HS-27A (cell line): ENCODE measurements at places on chromosomes 5 and 9.

GRCh38 chr5:38541174-38541725 lies 15.2 kb downstream of the LIFR start:
- DNase-seq = no peak

DNA sequence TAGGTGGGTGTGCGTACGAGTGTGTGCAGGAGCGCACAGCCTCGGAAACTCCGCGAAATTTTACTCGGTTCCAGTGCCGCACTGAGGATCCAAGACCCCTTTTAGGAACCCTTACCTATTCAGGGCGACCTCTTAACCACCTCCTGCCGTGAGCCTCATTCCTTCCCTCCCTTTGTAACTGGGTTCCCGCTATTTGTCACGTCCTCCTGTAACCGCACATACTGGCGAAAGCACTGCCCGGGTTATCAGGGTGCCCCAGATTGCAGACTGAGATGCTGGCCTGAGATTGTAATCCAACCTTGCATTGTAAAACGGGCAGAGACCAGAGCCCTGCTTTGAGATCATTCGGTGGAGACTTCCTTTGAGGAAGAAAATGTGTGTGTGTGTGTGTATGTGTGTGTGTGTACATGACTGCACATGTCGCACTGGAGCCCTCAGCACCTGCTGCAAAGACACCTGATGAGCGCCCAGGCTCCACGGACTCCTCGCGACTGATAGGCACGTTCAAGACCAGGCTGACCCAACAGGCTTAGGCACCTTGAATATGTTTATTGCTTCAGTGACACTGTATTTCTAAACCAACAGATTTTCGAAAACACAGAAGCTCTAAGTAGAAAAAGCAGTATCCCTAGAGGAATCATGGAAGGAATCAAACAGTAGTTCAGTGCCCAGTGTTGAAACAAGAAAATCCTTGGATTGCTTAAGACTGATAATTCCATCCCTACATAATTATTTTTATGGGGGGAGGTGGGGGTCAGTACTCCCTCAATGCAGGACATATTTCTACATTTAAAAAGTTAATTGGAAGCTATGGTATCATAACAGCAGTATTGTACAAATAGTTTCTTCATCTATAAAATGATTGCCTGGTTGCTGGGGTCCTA lies 86.5 kb upstream of the TNFAIP8 start:
- DNase-seq = no peak

GRCh38 chr5:71744009-71744790 lies 25.1 kb downstream of the CARTPT start:
- no peak for DNase-seq

DNA sequence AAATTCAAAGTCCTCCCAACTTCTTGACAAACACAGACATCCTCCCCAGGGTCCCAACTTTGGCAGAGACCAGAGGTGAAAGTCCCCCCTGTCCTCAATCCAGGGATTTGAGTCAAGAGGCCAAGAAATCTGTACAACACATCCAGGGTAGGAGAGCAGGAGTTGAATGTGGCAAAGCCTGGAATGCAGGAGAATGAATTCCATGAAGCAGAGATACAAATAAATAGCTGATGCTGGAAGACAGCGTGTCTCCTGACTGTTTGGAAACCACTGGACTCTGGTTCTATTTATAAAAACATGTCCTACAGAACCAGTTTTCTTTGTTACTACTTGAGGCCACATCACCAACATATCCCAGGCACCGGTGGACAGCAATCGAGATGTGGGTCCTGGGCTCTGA lies 43.7 kb upstream of the SLIT3 start:
- no peak for DNase-seq

DNA sequence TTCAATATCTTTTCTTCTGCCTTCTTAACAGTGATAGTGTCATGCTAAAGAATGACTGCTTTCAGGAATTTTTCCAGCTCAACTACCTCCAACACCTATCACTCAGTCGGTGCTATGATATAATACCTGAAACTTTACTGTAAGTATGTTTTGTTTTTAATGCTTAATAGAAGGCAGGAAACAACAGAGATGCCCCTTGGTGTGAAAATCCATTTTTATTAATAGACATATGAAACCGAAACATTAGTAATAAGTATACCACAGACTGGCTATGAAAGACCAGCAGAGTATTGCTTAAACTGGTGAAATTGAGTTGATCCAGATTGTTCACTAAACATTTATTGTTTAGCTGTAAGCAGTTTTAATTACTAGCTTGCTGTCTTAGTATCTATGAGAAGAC lies 25.2 kb downstream of the SKP2 start:
- DNase-seq = no peak

- no peak for DNase-seq
Measured at GRCh38 chr9:35649431-35650340, 1.0 kb downstream of the SIT1 start.

- DNase-seq = no peak
Measured at GRCh38 chr5:67960939-67961338, 254.6 kb upstream of the PIK3R1 start.

DNA sequence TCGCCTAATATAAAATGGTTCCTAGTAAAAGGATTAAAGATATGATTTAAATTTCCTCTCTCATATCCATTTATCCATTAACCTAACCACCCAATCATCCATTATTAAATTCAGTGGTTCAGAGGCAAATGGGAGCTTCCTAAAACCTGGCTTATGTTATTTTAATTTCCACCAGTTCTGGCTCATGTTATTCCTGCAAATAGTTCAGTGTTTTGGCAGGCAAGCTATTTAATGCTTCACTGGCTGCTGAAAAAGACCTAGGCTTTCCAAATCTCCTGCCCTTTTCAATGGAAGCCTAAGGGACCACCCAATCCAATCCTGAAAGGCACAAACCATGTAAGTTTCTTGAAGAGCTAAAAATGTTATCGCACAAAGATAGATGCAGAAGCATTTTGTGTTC lies 52.3 kb downstream of the POC5 start:
- DNase-seq = no peak

GRCh38 chr5:150625164-150625535 lies 15.3 kb upstream of the SYNPO start:
- DNase-seq = no peak

- no peak for DNase-seq
Measured at GRCh38 chr5:90569084-90569483, 10.5 kb downstream of the ADGRV1 start.

- DNase-seq = no peak
Measured at GRCh38 chr5:157509093-157509492, 49.1 kb downstream of the NIPAL4 start.

DNA sequence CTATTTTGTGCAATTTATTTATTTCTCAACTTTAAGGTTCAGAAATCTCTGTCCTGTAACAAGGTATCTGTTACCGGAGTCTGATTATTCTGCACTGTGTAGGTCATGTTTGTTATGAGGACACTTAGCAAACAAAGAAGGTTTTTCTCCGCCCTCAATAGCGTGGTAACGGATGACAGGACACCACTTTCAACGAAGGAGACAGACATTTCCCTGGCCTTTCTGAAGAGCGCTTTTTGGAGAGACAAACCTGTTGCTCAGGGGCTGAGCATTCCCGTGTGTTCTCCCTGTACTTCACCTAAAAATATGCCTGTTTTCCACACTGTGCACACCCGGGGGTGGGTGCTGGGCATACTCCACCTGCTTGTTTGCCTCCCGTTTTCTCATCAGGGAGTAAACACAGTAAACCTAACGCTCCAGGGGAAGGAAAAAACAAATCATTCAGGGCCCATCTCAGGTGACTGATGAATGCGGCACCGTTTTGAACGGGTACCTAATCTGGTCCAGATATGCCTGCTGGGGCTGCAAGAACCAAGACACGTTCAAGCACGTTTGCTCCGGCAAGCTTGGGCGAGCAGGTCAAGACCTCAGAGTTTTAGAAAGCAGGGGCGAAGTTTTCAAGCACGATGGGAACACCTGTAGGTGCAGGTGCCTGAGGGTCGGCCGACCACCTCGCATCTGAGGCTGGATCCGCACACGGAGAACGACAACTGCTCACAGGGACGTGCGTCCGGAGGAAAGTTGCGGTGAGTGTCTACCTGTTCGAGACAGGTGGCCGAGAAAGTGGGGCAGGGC lies 859 bp downstream of the RETREG1 start:
- DNase-seq = no peak

GRCh38 chr5:93915142-93915553 lies 173.7 kb upstream of the POU5F2 start:
- DNase-seq = no peak

DNA sequence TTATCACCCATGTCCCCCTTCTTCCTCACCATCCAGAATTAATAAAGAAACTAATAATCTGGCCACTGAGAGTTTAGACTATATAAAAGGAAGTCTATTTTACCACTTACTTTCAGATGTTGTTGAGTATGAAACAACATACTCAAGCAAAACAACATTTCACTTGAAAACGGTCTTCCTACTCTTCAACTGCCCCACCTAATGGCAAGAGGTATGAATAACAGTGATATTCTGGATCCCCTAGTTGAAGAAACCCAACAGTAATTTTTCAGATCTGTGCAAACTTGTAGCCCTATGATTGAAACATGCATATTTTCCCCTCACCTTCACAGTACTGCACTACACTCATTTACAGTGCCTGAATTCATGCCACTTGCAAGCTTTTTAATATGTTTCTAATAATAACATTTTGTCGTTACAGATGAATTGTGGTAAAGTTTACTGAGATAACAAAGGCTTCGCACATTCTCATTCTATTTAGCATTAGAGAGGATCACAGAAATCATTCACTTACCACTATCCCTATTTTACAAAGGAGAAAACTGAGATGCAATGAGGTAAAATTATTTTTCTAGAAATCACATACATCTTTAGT lies 267.9 kb upstream of the PDE4D start:
- DNase-seq = no peak

GRCh38 chr9:133848471-133849109 lies 110.4 kb upstream of the SARDH start:
- DNase-seq = no peak

- DNase-seq = peak; percentile 27
Measured at GRCh38 chr5:139246394-139246793, 47.1 kb upstream of the MATR3 start.

DNA sequence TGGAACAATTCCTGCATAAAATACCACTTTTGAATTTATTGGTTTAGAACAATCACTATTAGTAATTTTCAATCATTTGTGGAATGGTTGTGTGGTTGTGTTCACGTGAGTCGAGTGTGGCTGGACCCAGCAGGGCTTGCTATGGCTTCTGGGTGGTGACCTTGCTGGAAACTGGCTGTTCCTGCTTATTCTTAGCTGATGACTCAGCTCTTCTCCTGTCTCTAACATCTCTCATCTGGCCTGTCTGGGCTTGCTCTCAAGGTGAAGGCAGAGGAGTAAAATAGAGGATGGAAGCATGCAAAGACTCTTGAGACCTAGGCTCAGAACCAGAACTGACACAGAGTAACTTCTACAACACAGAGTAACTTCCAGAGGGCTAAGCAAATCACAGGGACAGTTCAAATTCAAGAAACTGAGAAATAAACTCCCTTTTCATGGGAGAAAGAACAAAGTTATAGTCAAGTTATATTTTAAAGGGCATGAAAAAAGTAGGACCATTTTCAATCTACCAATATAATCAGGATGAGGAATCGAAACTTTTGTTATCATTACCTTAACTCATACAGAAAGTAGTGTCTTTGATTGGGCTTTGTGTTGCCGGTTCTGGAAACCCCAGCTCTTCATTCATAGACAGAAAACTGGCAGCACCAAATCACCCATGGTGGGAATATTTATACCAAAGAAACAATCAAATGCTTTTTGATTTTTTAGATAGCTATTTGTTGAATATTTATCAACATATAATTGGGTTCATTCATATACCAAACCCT lies 665.1 kb downstream of the CDH18 start:
- DNase-seq = no peak

DNA sequence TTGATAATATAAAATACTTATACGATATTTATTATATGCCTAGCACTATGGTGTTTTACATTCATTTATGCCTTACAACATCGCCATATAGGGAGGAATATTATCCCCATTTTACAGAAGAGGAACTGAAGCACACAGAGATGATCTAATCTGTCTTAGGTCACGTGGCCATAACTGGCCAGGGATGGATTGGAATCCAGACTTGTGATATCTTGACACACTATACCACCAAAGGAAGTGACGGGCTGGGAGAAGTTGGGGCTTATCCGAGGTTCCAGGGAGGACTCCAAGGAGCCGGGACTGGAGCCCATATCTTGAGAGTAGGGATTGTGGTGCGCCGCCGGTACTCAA lies 129.8 kb downstream of the TMEM174 start:
- DNase-seq = no peak

- no peak for DNase-seq
Measured at GRCh38 chr9:83336706-83337105, 201.5 kb downstream of the FRMD3 start.

DNA sequence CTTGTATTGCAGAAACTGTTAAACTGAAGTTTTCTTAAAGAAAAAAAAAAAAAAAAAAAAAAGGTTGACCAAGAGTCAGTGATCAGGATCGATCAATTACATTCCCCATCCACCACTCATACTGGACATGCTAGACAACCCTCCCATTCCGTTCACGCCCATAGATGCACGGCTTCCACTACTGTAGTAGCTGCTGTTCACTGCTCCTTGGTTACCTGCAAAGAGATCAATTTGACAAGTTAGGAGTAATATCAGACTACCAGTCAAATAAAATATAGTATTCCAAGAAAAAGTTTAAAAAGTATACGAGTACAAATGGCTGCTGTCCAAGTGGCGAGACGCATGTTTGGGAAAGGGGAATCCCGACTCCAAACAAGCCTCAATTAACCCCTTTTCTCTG lies 8.7 kb downstream of the HNRNPH1 start:
- DNase-seq = no peak
